ENCODE measurements at places on chromosomes 12 and 14. TPM values are rescaled to one million over a fixed set of nuclear protein-coding genes. Genes with fewer than 3 reads are reported as not detected.
A peak's percentile ranks its signal among the peaks of the same experiment; 100 is the strongest.

- peak; percentile 5 for DNase-seq
Measured at GRCh38 chr14:101087614-101088394, 184.3 kb upstream of the RTL1 start.

GRCh38 chr14:81211844-81212243, 8.9 kb downstream of the GTF2A1 start:
- DNase-seq = peak; percentile 32

- no peak for DNase-seq
Measured at GRCh38 chr14:70721542-70721941, 79.8 kb downstream of the TTC9 start.

SERPINA9 gene
- not detected for total RNA-seq

GRCh38 chr12:127885954-127886750, 380.8 kb upstream of the TMEM132C start:
- no peak for DNase-seq

DNA sequence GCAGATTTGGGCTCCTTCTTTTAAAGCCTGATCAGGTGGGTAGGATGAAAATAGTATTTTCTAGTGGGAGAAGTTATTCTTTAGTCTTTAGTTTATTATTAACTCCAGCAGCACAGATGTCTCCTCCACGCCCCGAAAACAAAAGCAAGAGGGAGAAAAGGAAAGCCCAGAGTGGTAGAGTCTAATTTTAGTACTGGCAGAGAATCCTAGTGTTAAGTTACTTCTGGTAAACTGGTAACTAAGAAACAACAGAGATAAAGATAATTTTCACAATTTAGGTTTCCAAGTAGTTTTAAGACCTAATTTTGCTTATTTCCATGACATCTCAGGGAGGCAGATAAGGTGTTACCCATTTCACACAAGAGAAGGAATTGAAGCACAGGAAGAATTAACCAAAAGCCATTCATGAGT, 16.3 kb downstream of the ATP5MC2 start:
- DNase-seq = no peak

SOAT2 gene
- total RNA-seq = 1.4 TPM

TAS2R31 gene
- total RNA-seq = 1.7 TPM

GRCh38 chr12:40648519-40648918, 43.7 kb upstream of the CNTN1 start:
- DNase-seq = no peak

DNA sequence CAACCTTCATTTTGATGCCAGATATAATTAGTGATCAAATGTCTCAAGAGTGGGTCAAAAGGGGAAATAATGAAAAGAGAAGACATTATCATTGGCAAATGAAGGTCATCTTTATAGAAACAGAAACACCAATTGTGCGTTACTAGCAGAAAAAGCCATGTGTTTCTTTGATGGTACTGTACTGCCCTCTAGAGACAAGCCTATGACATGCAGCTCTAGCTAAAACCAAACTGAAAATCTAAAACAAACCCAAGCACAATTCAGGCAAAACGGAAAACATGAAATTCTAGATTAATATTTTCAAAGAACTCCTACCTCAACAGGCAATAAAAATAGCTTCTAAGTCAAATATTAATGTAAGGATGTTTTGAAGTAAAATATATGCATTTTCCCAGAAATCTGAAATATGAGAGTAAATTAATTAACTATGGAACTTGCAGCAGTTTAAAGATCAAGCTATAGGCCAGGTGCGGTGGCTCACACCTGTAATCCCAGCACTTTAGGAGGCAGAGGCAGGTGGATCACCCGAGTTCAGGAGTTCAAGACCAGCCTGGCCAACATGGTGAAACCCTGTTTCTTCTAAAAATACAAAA, 115.4 kb downstream of the KLHL28 start:
- DNase-seq = no peak

CATSPERB gene
- total RNA-seq = 1.8 TPM

DNA sequence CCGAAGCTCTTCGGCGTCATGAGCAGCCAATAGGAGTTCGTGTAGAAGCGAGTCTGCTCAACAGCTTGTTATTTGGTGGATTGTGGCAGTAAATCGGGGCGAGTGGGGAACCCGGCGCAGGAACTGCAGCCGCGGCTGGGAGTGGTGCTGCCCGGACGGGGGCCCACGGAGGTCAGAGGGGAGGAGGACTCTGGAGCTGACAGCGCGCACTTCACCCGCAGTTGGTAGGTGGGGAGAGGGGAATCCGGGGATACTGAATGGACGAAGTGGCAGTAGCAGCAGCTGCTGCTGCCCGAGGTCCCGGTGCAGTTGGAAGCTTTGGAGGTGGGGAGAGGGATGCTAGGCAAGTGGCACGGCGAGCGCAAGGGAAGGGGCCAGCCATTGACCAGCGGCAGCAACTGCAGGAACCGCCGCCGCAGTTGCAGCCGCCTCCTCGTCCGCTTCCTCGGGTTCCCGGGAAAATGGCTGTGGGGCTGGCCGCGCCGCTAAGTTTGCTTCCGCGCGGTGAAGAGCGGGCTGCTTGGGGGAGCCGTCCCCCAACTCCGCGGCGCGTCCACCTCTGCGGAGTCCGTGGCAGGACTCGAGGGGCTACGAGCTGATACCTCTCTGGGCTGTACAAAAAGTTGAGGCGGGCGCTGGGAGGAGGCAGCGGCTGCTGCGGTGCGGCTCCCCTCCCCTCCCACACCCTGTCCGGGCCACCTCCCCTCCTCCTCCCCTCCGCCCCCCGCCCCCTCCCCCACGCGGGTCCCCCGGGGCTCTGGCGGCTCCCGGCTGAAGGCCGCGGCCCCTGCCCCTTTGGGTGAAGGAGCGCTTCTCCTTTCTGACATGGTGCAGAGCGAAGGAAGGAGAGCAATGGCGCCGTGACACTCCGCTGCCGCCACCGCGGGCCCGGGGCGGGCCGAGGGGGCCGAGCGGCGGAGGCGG, at the start of gene ARID4A:
ARID4A (plus strand) TSS at position 79 of the 924 bp plus-strand sequence. CDS start 1,300 bp downstream, outside the sequence.
- DNase-seq = peak; percentile 89

DNA sequence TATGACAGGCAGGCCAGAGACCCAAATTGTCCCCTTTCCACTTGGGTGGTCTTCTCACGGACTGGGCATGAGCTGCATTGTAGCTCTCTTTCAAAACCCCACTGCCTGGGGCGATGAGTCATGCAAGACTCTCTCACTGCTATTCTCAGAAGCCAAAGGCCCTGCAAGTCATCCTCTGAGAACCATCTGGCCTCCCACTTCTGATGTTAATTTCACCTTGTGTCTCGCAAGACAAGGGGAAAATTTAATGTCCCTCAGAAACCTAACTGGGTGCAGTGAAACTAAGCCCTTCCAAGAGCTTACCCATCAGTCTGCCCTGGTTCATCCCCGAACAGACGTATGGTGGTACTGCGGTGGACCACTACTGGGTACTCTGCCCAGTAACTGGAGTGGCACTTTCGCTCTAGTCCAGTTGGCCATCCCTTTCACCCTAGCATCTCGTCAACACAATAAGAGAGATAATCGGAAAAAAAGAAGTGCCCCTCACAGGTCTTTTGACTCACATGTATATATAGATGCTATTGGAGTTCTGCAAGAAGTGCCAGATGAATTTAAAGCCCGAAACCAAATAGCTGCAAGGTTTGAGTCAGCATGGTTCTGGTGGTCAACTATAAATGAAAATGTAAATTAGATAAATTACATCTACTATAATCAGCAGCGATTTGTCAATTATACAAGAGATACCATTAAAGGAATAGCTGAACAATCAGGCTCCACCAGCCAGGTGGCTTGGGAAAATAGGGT, 31.3 kb upstream of the LALBA start:
- no peak for DNase-seq

DNA sequence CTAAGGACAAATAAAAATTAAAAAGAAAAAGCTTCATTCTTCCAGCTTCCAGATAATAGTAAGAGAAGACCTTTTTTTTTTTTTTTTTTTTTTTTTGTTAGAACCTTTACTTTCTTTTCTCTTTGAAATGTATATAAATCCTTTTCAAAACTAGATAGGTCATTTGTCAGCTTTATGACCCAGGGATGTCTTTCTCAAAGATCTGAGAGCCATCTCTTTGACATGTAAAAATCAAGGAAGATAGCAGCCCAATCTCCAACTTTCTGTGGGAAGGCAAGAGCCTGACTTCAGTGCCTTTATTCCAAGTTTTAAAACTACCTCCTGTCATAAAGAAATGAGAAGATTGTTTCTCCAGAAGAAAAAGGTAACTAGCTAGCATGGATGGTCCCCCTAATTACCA, 203.3 kb upstream of the LRFN5 start:
- no peak for DNase-seq

DNA sequence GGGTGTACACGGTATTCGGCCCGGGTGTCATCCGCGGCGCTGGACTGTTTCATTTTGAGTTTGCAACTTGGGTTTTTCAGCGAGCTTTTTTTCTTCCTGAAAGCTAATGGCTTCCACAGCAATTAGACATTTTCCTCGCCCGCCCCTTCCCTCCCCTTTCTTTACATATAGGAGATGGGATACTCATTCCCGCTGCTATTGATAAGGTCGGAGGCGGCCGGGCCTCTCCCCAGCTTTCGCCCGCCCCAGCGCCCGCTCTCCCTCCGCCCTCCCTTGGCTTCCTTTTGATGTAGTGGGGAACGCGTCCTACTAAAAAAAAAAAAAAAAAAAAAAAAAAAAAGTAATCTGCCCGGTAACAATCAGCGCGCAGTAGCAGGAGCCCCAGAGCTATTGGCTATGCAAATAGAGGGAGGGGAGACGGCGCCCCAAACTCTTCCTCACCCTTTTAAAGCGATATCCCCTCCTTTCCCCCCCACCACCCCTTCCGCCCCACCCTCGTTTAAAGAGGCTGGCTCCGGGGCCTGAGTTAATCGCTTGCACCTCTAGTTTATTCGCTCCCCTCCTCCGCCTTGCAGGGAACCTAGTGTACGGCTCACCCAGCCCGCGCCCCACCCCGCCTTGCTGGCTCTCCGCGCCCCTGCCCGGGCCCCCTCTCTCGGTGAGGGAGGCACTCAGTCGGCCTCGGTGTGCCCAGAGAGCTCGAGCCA, 1.7 kb upstream of the CCND2 start:
- peak; percentile 94 for DNase-seq

DLST gene
- total RNA-seq = 108 TPM

- no peak for DNase-seq
Measured at GRCh38 chr12:94218233-94218632, 69.9 kb downstream of the PLXNC1 start.

- no peak for DNase-seq
Measured at GRCh38 chr12:130179191-130179590, 16.9 kb downstream of the FZD10 start.

C14orf132 gene
- 1.1 TPM for total RNA-seq

- DNase-seq = no peak
Measured at GRCh38 chr12:52210186-52210924, 18.5 kb upstream of the KRT80 start.

DNA sequence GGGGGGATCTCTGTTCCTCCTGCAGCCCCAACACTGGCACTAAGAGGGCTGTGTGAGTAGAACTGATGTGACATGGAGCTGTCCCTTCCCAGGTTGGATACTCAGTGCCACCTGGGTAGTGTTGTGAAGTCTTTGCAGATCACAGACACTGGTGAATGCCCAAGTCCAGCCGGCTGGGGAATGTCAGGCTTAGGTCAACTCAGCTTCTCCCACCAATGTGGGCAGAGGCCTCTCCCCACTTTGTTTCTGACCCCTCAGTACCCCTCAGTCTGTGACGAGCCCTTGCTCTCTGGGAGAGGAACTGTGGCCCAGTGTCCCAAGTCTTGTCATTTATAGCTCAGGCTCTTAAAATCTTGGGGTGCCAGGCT, 11.3 kb downstream of the SLC25A29 start:
- DNase-seq = no peak
